ENCODE measurements at places on chromosomes 12 and 14.

DNA sequence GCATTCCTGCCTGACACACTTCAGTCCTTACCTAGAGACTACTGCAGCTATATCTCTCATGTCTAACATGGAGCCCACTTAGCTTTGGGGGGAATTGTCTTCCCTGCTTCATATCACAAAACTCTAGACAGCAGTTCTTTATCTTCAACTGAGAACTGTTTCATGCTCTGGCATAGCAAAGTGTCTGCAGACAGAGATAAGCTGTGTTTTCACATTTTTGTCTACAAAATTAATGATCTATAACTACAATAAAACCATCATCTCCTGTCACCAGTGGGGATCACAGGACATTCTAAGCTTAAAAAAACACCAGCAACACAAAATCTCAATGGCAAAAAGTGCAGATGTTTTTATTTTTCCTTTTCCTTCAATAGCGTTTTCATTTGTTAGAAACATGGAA is 137.1 kb upstream of the VRK1 start:
- no peak for DNase-seq

DNA sequence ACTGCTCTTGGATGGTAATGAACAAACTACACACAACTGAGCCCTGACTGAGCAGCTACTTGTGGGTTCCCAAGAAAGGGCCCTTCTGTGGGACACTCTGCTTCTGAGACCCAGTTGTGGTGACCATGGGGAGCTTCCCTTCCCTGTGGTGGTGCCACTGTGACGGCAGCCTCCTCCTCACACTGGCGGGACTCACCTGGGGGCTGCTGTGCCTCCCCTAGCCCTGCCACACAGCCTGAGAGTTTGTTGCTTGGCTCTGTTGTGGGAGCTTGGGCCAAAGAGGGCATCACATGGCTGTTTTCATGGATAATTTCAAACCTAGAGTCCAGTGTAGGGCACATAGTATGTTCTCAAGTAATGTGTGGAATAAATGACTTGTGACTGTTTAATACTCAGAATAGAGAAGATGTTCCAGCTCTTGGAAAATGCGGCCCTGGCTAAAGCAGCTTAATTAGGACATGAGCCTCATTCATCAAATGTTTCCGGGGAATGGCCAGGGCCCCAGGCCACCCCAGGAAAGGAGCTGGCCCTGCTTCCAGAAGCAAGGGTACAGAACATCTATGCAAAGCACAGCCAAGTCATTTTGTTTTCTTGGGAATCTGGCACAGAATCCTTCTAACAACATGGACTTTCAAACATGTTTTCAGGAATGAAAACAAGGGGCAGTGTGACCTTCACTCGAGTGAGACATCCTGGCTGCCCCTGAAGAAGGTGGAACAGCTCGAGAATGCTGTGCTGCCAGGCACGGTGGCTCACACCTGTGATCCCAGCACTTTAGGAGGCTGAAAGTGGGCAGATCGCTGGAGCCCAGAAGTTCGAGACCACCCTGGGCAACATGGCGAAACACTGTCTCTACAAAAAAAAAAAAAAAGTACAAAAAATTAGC is 21.2 kb downstream of the ZFYVE21 start:
- no peak for DNase-seq

DNA sequence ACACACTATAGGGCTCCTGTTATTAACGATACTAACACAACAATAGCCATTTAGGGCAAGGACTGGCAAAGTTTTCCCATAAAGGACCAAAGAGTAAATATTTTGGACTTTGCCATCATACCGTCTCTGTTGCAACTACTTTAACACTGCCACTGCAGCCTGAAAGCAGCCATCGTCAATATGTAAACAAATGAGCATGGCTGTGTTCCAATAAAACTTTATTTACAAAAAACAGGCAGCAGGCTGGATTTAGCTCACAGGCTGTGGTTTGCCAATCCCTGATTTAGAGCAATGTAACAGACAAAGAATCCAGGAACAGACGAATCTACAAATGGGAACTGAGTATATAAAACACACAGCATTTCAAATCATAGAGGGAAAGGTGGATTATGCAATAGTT is 84.1 kb downstream of the FRMD6 start:
- DNase-seq: no peak

GRCh38 chr12:42130672-42131402 is 13.8 kb downstream of the GXYLT1 start:
- no peak for DNase-seq

DNA sequence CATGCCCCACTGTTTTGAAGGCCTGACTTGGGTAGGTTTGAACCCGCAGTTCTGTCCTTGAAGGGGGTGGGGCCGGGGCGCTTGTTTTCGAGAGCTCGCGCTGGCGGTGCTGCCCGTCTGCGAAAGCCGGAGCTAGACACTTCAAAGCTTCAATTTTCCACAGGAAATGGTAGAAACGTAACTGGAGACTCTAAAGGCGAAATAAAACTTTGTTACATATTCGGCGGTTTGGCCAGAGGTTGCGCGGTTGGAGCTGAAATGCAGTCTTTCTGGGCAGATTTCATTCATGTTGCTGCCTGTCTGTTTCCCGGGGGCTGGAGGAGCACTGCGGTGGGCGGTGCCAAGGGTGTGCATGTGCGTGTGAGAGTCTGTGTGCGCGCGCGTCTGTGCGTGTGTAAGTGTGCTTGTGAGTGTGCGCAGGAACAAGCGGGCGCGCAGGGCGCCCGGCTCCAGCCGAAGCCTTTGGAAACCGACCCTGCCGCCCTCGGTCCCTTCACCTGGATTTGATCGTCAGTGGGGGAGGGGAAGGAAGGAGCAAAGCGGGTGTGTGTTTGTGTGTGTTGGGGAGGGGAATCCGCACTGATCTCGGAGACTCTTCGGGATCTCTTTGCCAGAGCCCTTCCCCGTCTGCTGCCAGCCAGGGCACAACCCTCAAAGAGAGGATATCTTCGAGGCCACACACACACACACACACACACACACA is 227.7 kb upstream of the CRY1 start:
- peak; percentile 3 for DNase-seq

DNA sequence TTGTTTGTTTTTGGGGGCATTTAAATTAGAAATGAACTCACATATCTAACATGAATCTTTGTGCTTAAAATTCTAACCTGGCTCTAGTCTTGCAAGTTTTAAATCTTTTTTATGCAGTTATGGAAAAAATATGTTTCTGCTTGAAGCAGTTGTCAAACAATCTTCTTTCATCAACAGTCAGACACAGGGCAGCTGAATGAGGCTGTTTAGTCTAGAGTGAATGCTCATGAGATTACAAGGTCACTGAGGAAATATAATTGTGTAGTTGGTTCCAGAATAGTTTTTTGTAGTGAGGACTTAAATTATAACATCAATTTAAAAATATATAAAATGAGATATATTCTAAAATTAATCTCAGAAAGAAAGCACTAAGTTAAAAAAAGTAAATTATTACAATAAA is 76.5 kb downstream of the TRMT5 start:
- DNase-seq: no peak

DNA sequence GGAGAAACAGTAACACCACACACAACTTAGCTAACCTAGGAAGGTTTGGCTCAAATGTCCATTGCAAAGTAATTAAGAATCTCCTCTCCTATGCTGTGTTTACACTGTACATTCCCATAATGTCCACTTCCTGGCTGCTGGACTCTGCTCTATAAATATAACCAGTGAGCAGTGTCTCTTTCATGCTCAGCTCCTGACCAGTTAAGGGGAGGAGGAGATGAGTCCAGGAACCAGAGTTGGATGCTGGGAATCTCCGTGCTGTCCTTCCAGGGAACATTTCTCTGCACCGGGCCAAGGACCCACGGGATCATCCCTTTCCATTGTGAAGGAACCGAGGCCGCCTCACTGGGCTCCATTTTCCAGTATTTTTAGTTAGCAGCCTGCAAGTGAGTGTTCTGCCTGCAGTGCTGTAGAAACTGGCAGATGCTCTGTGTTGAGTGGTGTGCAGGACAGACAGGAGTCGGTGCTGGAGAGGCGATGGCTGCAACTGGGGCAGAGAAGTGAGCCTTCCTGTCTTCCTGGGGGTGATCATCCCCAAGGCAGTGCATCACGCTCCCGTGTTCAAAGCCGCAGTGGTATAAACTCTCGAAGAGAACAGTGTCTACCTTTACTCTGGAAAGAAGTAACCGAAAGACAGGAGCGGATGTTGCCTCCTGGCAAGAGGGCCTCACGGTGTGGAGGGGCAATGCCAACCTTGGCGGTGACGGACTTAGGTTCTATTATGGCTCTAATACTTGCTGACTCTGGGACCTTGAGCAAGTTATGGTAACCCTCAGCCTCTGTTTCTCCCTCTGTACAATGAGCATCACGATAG is 195.5 kb downstream of the CACNA1C start:
- DNase-seq: peak; percentile 14

DNA sequence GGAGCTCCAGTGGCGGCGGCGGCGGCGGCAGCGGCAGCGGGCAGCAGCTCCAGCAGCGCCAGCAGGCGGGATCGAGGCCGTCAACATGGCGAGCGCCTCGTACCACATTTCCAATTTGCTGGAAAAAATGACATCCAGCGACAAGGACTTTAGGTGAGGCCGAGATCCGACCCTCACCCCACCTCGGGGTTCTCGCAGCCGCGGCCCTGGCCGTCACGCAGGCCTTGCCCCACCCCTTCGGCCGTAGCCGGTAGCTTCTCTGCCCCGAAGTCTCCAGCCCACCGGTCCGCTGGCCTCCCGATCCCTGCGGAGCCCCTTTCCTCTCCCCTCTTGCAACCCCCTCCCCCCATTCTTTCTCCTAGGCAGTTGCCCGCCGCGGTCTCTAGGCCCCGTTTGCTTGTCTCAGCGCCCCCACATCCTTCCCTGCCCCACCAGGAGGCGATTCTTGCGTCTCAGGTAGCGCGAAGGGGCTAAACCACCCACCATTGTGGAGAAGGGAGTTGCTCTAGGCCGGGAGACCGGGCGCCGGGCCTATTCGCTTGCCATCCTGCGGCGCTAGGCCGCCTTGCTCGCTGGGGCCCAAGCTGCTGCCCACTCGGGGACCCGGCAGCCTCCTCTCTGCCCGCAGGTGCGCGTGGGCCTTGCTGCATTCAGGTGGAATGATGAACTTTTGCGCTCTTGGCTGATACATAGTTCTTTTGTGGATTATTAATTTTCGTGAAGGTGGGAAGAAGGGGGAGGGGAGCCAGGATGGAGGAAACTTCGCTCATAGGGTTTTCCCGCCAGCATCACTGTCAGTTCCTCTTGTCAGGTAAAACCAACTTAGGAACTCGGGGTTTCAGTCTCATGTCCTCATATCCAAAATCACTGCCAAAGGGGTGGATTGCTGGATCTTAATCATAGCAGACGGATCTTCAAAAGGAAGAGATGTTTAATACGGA is 745 bp downstream of the CAND1 start:
- peak; percentile 61 for DNase-seq

DNA sequence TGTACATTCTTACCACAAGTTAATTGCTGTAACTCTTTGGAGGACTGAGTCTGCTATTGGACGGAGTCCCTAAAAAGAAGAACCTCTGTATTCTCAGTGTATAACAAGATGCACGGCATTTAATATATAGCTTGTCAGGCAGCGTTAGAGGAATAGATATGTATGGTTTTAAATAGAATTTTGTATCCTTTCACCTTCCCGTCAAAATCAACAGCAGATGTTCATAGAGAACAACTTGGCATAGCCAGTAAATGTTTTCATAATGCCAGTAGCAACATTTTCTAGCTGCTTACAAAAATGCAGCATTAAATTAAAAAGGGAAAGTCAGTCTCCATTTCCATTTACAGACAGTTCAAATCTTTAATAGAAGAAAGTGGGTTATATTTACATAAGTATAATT is 6.8 kb downstream of the SCYL2 start:
- DNase-seq: no peak

DNA sequence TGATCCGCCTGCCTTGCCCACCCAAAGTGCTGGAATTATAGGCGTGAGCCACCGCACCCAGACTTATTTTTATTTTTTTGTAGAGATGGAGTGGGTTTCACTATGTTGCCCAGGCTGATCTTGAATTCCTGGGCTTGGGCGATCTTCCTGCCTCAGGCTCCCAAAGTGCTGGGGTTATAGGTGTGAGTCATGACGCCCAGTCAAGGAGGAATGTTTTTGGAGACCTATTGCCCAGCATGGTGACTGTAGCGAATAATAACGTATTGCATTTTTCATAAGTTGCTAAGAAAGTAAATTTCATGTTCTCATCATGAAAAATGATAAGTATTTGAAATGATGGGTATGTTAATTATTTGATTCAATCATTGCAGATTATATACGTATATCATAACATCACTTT is 46.5 kb downstream of the TEAD4 start:
- no peak for DNase-seq

DNA sequence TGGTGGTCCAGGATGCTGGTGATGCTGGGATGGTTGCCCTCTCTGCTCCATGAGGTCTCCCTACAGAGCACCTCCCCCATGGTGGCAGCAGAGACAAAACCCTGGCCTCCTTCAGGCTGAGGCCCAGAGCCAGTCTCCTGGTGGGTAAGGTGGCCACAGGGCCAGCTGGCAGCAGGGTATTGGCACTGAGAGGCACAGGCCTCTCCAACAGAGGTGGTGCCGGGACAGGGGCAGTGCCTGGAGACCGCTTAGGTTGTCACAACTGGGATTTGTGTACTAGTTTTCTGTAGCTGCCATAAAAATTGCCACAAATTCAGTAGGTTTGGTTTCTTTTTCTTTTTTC is 6.1 kb upstream of the MTA1 start:
- DNase-seq: no peak

- peak; percentile 45 for DNase-seq
These were observed 27.6 kb upstream of the ETV6 start for GRCh38 chr12:11621797-11622423.

DNA sequence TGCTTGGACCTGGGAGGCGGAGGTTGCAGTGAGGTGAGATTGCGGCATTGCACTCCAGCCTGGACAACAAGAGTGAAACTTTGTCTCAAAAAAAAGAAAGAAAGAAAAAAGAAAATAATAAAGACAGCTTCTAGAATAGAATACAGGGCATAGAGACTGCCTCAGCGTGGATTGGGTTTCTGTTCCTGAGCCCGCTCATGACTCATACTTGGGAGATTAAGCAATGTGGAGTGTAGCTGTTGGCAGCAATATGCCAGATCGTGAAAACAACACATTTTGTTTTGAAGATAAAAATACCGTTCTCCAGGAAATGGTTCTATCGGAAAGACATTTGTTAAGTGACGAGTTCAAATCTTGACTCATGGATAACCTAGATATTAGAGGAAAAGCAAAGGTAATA is 67.2 kb downstream of the GLT1D1 start:
- DNase-seq: no peak

Data from Caco-2 (cell line).